Natural killer cell (primary cell): ENCODE measurements at places on chromosomes 4 and X.

DNA sequence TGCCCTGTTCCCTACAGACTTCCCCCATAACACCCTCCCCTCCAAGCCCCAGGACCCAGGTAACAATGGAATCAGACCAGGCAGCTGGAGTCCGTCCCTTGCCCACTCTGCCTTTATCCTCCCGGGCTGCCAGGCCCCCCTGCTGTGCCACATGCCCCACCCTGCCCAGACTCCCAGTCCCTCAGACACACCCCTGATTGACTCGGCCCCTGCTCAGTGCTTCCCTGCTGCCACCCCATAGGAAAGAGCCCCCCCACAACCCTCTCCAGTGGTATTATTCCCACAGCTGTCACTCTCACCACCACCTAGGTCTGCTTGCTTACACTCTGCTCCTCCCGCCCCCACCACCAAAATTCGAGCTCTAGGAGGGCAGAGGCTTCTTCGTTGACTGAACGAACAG, 4.7 kb upstream of the NAA10 start:
- DNase-seq, result no peak

GRCh38 chr4:137701401-137701800, 169.1 kb upstream of the PCDH18 start:
- no peak for DNase-seq

- DNase-seq, result no peak
Observed at GRCh38 chr4:162456106-162456505, 292.3 kb upstream of the FSTL5 start.

DNA sequence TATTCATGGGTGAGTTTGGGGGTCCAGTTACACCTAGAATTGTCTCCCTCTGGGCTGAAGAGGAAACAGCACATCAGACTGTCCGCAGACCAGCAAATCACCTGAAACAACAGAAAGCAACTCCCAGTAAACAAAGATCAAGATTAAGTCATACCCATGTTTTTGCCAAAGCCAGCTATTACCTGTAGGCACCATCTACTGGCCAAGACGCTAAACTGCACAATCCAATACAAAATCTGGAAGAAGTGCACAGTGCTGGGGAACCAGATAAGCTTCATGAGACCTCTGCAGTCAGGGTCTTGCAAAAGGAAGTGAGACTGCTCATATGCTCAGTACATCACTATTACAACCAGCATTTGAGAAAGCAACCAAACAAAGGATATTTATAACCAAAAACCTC, 157.5 kb upstream of the ITM2A start:
- no peak for DNase-seq

GRCh38 chr4:11004818-11005217, 320.2 kb upstream of the CLNK start:
- DNase-seq, result no peak

DNA sequence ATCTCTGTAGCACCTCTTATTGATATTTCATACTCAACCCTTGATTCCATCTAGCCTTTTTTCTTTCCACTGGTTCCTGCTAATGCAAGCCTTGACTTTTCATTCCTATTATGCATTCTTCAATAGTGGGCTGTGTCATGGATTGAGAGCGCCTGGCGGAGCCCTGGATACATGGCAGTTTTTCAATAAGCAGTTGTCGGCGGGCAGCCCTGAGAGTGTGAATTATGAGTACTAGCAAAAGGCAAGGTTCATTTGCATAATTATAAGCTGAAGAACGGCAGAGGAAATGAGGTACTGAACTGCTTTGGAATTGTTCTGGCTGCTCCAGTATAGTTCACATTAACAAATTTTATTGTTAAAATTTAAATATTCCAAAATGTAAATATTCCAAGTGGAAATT, 339.7 kb upstream of the VCX start:
- DNase-seq, result no peak

DNA sequence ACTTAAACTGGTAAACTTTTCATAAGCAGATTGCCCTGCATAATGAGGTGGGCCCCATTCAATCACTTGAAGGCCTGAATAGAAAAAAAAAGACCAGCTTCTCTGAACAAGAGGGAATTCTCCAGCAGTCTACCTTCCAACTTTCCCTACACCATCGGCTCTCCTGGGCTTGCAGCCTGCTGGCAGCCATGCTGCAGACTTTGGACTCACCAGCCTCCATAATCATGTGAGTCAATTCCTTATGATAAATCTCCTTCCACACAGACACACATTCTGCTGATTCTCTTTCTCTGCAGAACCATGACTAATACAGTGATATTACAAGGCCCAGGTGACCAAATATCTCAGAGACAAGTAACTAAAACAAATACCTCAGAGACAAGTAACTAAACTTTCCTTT, 113.8 kb upstream of the WDR17 start:
- no peak for DNase-seq

- no peak for DNase-seq
Observed at GRCh38 chr4:99716996-99717395, 59.4 kb upstream of the C4orf54 start.

GRCh38 chr4:161522031-161522430, 641.8 kb downstream of the FSTL5 start:
- no peak for DNase-seq

- no peak for DNase-seq
Observed at GRCh38 chr4:146640465-146641061, 1.9 kb downstream of the POU4F2 start.

DNA sequence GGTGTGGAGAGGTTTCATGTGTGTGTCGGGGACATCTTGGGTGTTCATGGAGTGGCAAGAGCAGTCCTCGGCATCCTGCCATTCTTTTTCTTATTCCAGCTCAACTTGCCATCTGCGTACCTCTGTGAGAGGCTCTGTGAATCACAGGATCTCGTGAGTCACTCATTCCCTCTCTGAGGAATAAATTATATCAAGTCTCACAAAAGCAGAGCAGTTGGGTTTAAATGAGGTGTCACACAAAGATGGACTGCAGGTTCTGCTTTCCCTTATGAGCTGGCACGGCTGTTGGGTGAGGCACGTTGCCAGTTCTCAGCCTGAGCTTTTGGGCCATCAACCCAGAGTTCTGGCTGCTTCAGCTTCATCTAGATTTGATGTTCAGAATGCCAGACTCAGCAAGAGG, 6.8 kb upstream of the OCIAD2 start:
- no peak for DNase-seq

DNA sequence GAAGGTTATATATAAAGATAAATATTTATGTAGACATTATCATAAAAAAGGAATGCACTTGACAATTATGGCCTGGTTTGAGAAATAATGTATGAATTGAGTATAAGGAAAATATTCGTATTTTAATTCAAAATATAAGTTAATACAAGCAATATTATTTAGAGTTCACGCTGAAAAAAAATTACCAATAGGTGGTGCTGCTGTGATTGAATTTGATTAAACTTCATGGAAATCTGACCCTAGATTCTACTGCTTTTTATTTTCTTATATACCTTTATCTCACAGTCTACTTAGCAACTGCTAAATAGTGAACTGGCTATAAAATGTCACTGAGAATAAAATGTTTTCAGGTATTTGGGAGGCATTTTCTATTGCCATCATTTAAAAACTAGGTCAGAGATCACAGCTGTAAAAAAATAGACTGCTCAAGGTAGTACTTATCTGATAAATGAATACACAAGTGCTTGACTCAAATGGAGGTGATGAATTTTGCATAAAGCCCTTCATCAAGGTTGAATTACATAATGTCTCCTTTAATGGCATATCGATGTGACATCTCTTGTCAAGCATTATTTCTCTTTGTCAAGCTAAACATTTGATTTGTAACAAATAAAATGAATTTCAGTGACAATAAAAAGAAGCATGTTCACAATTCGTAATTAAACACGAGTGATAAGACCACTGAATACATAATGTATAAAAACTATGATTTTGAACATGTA, 1638.8 kb upstream of the PCDH7 start:
- no peak for DNase-seq

DNA sequence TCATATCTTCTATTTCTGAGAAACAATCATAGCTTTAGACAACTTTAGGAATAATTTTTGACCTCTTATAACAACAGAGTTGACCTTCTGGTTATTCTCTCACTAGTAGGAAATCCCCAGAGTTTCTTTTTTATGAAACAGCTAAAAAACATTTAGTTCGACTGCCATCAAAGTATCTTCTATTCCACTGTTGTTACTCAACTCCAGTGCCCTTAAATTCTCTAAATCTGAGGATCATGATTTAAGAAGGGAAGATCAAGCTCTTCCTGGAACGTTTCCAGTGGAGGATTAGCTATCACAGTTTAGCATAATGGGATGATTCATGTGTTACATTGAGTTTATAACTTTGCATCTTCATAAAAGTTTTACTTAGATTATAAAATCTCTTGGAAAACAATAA, 134.9 kb upstream of the VEGFC start:
- DNase-seq, result no peak

GRCh38 chr4:125044886-125045285, 269.9 kb upstream of the FAT4 start:
- no peak for DNase-seq

DNA sequence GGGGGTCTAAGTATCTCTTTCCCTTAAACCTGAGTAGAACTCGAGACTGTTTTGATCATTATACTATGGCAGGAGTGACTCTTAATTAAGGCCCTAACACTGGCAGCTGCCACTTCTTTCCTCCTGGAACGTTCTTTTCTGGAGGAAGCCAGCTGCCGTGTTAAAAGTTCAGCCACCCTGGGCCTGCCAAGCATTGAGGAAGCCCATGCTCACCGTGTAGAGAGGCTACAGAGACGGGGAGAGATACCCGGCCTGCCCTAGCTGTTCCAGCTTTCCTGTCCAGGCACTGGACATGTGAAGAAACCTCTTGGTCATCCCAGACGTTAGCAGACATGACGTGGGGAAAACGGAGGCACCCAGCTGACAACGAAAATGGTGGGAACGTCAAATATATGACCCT, 274.1 kb downstream of the ARHGAP10 start:
- DNase-seq, result no peak

GRCh38 chrX:121298499-121298898, 251.1 kb downstream of the GLUD2 start:
- DNase-seq, result no peak

DNA sequence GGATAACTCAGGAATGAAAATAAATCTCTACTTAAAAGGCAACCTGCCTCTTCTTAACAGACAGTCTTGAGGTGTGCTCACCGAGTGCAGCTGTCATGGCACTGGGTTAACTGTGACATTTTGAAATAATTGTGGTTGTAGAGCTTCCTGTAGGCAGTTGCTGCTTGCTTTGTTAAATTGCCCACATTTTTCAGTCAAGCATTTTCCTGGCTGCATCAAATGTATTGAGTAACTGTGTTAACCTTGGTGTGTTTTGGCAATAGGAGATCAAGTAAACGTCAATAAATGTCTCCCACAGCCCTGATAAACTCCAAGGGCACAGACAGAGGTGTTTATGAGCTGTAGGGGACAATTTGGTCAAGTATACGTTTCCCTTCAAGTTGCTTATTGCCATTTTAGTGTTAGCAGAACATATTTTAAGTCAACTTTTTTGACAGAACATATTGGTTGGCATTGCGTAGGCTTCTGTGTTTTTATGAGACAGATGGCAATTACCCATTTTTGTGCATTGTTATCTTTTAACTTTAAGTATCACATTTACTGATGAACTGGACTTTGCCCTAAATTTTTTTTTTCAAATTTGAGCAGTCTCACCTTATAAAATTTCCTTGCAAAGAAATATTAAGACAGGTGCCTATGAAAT, 527.4 kb downstream of the C4orf33 start:
- no peak for DNase-seq

GRCh38 chr4:89356086-89356485, 48.5 kb upstream of the GPRIN3 start:
- no peak for DNase-seq

GRCh38 chrX:63434206-63434605, 83.1 kb upstream of the SPIN4 start:
- no peak for DNase-seq

GRCh38 chr4:167838686-167839085, 253.7 kb upstream of the ANXA10 start:
- no peak for DNase-seq

DNA sequence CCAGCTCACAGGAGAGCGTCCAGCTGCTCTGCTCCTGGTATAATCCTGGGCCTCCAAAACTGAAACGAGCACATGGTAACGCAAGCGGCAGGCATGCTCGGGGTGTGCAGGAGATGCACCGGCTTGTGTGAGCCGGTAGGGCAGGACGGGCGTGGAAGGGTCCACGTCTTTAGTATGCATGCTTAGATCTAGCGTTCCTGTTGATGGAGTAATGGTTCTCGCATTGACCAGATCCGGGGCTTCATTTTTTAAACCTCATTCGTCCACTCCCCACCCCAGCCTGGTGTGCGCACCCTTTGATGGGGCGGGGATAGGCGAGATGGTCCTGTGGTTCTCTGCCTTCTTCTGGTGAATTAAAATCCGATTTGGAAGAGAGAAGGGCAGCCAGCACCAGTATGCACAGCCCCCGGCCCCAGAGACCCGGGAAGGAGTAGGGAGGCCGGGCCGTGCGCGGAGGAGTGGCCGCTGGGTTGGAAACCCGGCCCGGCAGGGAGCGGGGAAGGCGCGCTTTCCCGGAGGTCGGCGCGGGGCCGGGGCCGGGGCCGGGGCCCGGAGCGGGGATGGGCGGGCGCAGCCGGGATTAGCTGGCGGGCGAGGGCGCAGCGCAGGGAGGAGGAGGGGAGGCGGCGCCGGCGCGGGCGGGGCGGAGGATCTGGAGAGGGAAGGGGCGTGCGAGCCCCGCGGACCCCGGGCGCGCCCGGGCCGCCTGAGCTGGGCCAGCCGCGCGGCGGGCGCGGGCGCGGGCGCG, 39.9 kb downstream of the FAM149A start:
- no peak for DNase-seq
